Hematopoietic multipotent progenitor cell treated with erythropoietin and hydrocortisone succinate and interleukin-3 and kit ligand, for 4 days (in vitro differentiated cells): ENCODE measurements at places on chromosomes 16 and 17.

DNA sequence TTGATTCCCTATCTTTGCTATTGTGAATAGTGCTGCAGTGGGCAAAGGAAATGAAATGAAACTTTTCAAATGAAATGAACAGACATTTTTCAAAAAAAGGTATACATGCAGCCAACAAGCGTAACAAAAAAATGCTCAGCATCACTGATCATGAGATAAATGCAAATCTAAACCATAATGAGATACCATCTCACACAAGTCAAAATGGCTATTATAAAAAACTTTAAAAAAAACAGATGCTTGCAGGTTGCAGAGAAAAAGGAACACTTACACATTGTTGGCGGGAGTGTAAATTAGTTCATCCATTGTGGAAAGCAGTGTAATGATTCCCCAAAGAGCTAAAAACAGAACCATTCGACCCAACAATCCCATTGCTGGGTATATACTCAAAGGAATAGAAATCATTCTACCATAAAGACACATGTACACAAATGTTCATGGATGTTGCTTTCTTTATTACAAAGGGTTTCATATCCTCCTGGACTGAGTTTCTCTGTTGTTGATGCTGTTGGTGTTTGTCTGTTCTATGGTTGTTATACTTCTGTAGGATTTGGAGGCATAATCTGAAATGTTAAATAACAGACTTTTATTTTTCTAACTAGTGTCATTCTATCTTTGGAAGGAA lies 99.3 kb upstream of the SOX9 start:
- no peak for DNase-seq

DNA sequence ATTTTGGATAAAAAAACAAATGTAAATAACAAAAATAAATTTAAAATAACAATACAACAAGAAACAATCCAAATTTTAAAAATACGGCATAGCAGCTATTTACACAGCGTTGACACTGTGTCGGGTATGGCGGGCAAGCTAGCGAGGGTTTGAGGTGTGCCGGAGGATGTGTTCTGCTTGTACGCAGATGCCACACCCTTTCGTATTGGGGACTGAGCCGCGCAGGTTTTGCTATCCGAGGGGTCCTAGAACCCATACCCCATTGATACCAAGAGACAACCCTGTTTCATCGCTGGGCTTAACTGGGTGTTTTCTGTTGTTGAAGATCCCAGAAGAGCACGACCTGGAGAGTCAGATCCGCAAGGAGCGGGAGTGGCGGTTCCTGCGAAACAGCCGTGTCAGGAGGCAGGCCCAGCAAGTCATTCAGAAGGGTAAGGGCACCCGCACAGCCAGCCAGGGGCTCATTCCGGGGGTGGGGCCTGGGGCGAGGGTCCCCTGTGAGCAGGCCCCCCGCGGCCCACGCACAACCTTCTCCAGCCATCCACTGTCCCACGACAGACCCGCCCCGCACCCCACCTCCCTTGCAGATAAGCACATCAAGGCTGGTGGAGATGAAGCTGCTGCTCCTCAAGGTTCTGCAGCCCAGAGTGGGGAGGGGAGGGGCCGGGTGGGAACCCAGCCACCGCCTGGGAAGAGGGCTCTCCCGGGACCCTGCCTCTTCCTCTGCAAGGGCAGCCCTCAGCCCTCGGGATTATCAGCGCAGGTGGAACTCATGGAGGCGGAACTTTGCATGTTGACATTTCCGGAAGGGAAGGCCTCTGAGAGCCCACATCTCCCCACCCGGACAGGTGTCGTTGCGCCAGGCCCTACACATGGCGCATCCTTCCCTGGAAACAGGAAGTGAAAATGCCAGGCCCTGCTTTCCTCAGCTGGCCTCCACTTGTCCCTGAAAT lies 51.2 kb upstream of the CHMP6 start:
- no peak for DNase-seq

DNA sequence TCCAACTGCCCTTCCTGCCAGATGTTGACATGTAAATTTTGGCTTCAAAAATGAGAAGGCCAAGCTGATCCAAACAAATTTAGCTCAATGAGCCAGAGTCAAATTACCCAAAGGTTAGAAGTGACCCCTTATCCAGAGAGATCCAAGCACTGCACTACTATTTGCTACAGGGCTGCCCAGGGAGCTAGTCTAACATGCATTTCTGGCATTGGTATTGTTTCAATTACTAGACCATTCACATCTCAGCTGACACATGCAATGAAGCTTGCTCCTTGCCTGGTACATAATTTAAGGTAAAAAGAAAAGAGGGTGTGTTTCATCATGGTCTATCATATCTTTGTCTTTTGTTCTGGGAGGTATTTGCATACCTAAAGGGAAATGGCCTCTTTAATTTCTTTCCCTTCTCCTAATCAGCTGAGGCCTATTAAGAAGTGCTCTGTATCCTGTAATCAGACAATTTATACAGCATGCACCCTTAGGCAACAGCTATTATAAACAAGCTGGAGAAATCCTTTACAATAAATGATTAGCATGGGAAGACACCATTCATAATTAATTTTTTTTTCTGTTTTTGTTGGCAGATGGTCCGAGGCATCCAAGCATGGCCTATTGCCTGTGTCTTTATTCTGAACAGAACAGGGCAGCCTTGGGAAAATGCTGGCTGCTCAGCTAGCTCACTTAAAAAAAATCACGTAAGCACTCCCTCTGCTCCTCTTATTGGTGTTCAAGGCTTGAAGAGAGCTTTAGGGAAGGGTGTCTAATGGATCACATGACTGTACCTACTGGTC lies 161.5 kb upstream of the SALL1 start:
- DNase-seq: no peak

GRCh38 chr17:65593855-65594845 lies 32.7 kb upstream of the AXIN2 start:
- peak; percentile 8 for DNase-seq

DNA sequence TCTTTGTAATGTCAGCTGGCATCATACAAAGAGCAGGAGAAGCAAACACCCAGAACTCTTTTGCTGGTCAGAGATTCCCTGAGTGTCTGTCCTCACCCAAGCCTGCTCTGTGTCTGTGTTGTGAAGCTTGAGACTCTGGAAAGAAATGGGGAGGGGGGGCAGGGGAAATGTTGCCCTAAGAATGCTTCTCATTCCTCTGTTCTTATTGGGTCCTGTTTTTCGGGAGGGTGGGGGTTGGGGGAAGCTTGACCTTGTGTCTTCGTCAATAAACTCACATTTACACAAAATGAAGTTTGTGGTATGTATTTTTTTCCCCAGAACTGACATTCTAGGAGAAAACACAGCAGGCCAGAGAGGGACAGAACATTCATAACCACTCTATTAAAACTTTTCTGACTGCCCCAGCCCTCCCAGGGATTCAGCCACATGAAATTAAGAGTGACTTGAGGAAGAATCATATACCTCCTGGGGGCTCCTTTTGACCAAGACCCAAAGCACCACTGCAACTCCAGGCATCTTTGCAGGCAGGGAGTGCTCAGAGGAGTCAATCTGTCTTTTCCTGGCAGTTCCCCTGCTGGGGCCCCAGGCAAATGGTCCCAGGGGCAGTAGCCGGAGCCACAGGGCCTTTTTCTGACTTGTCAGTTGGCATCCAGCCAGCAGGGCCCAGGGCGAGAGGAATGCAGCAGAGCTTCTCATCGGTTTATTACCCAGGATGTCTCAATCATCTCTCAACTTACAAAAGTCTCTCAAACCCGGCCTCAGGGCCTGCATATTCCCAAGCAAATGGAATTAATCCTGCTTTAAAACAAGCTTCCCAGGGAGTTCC lies 5.1 kb upstream of the RASL10B start:
- DNase-seq: peak; percentile 23

GRCh38 chr16:12588510-12588909 lies 215.2 kb downstream of the CPPED1 start:
- DNase-seq: no peak

- DNase-seq: no peak
Observed at GRCh38 chr16:85601730-85602401, 11.3 kb upstream of the GSE1 start.

DNA sequence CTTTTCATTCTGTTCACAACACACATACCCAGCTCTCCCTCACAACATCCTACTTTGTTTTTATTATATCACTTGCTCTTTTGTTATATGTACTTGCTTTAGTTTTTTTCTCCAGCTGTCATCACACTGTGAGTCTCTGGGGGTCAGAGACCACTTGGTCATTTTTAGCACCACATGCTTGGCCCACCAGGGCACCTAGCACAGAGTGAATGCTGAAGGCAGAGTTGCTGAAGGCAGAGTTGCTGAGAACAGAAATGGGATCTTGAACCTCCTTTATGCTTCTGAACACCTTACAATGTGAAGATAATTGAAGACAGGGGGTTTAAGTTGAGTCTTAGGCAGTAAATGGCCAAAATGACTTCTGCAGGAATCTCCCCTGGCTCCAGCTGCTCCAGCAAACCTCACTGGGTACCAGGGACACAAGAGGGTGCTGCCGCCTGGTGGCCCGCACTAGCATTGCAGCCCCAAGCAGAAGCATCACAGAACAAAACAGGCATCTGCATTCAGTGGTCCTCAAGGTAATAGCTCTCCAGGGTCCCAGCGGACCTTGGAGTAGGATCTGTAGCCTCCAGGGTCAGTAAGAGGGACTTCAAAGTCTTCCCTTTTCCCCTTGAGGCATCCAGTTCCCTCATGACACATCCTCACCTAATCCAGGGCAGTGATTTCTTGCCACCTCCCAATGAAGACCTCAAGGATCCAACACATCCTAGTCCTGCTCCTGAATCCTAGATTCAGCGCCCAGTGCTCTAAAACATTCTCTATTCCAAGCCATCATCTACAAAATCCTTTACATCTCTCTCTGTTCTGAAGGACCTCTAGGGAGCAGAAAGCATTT lies 1972.6 kb downstream of the TP53TG3F start:
- DNase-seq: peak; percentile 35

GRCh38 chr17:17191961-17192381 lies 14.2 kb downstream of the PLD6 start:
- DNase-seq: no peak

DNA sequence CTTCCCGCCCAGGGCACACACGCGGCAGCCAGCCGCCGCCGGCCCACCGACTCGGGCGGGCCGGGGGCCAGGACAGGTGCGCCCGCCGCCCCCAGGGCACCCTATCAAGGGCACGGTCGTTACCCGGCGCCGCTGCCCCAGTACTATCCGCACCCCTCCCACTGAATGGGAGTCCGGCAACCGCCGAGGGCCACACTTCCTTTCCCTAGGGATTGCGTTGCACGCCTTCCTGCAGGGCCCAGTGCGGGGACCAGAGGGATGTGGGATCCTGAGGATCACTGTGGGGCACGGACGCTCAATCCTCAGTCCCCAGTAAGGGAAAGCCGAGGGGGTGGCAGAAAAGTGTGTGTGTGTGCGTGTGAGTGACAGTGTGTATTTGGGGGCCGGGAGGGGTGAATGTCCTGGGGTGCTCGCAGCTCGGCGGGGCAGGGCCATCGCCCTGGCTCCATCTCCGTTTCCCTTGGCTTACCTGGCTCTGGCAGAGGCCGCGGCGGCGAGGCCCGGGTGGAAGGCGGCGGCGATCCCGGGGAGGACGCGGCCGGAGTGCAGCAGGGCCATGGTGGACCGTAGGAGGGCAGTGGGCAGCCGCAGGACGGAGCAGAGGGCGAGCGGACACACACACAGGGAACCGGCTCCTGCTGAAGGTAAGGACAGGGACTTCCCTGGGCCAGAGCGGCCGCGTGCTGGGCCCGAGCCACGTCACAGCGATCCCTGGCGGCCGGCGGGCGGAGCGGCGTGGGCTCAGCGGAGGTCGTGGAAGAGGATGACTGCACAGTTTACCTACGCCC lies at the start of gene GOT2:
Gene GOT2, minus strand, starts transcription at position 646 of the 788 bp plus-strand sequence. Its CDS starts 88 bp downstream, at position 558.
- peak; percentile 94 for DNase-seq

DNA sequence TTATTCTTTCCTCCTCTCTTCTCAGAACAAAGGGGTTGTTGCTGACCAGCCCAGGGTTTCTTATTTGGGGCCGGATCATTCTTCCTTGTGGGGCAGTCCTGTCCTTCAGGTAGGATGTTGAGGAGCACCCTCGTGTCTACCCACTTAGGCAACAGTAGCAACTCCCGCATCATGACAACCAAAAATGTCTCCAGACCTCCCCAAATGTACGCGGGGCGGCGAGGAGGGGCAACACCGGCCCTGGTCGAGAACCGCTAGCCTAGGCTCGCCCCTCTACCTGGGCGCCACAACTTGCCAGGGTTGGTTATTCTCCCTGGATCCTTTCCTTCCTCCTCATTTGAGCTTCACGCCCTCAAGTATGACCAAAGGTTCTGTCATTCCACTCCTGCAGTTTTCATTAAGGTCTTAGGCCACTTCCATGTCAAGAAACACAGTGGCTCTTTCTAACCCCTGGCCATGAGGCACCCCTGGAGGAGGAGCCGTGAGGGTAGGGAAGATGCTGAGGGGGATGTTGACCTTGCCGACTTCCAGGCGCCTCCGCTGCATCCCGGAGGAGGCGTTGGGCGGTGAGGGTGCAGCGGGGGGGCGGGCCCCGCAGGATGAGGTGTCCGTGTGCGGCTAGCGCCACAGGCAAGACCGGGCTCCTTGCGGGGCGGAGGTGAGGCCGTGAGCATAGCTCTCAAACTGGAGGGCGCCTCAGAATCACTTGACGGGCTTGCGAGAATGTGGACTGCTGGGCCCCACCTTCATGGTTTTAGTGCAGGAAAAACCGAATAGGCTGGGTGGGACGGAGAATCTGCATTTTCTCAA lies 712 bp upstream of the SPECC1 start:
- DNase-seq: no peak

GRCh38 chr16:67872631-67873434 lies at the start of gene EDC4:
EDC4 (plus strand) TSS chr16:67873052; CDS start chr16:67873262, 210 bp downstream.
- DNase-seq: peak; percentile 90
